ENCODE measurements at places on chromosomes 7 and 10. TPM values are rescaled to one million over a fixed set of nuclear protein-coding genes. Genes with fewer than 3 reads are reported as not detected.

Gene COMTD1
- 15.9 TPM for total RNA-seq

Gene RBM48
- total RNA-seq, result 15.5 TPM

Gene CH25H
- 3.1 TPM for total RNA-seq

Gene CRCP
- total RNA-seq, result 25.4 TPM

Gene CDNF
- total RNA-seq, result 0.56 TPM

Gene ASCC1
- 38.3 TPM for total RNA-seq

Gene NUTM2B
- total RNA-seq, result 0.33 TPM

Gene COL13A1
- total RNA-seq, result 6.6 TPM

Gene SP8
- not detected for total RNA-seq

Gene OGDHL
- total RNA-seq, result 0.33 TPM

Gene MSS51
- 1.5 TPM for total RNA-seq

Gene MRPS17
- 17.7 TPM for total RNA-seq

Gene GNAT3
- total RNA-seq, result not detected

Gene LAMB1
- 583 TPM for total RNA-seq

Gene NUTM2E
- total RNA-seq, result not detected

Gene ANKRD30A
- not detected for total RNA-seq

Gene UCN3
- total RNA-seq, result not detected

Gene PRKG1
- total RNA-seq, result 4.1 TPM

Gene GRM3
- total RNA-seq, result not detected

Gene CABCOCO1
- total RNA-seq, result not detected

Gene BTBD16
- total RNA-seq, result not detected

Gene MMRN2
- 465 TPM for total RNA-seq

Gene ANXA8
- total RNA-seq, result not detected

Gene FGL2
- total RNA-seq, result 0.17 TPM

Gene SRPK2
- total RNA-seq, result 97.9 TPM

Gene CALML5
- total RNA-seq, result not detected

Gene RNF148
- 2.6 TPM for total RNA-seq

Gene EN2
- total RNA-seq, result not detected

Gene TMEM196
- total RNA-seq, result not detected

Gene HGF
- total RNA-seq, result 3.4 TPM

Gene IL6
- 1.0 TPM for total RNA-seq

Gene HMX3
- not detected for total RNA-seq

Gene C7orf33
- total RNA-seq, result not detected

Gene ITPRID1
- not detected for total RNA-seq

Gene EPHA1
- total RNA-seq, result not detected

Gene CPXM2
- 1.0 TPM for total RNA-seq

Gene GTPBP4
- total RNA-seq, result 42.0 TPM

Gene MTURN
- total RNA-seq, result 11.4 TPM

Gene VSIR
- 25.1 TPM for total RNA-seq

Gene RELN
- 787 TPM for total RNA-seq

Gene PAPOLB
- 0.23 TPM for total RNA-seq
